ENCODE measurements at places on chromosomes 7 and 10. TPM values are rescaled to one million over a fixed set of nuclear protein-coding genes. Genes with fewer than 3 reads are reported as not detected.
A peak's percentile ranks its signal among the peaks of the same experiment; 100 is the strongest.

CPED1 gene
- total RNA-seq, result 39.2 TPM

CPA2 gene
- total RNA-seq, result not detected

TMEM196 gene
- not detected for total RNA-seq

TMEM139 gene
- total RNA-seq, result 25.1 TPM

DNA sequence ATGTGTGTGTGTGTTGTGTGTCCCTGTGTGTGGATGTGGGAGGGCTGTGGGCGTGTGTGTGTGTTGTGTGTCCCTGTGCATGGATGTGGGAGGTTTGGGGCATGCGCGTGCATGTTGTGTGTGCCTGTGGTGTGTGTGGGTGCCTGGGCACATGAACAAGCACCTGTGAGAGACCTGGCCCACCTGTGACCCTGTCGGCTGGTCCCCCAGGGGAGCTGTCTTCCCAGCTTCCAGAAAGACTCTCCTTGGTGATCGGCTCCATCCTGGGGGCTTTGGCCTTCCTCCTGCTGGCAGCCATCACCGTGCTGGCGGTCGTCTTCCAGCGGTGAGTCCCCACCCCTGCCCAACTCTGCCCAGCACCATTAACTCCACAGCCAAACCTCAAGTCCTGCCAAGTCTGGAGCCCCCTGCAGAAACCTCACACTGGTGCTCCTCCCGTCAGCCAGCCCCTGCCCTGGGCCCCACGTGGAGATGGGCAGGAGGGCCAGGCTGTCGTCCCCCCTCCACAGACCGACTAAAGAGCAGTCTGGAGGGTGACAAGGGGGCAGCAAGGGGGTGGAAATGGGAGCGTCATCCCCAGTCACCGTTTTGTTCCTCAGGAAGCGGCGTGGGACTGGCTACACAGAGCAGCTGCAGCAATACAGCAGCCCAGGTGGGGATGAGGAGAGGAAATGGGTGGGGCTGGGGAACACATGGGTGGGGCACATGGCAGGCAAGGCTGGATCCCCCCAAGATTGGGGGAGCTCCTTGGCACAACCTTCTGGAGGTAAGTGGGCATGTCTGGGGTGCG is 12.7 kb downstream of the EPHB6 start:
- no peak for DNase-seq

DNA sequence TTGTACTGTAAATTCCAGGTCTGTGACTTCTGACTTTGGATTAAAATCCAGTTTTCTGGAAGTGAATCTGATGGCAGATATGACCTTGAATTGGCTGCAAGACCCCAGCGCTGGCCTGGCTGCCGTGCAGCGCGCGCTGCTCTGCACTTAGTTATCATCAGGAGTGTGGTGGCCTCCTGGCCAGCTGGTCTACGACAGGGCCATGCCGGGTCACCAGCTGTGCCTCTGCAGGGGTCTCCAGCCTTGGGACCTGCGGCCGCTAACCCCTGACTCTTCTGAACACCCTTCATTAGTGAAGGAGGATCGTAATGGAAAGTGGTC is 190.7 kb upstream of the SH2B2 start:
- peak; percentile 33 for DNase-seq

GRCh38 chr10:5775685-5776084 is 37.5 kb downstream of the GDI2 start:
- peak; percentile 68 for DNase-seq

GRCh38 chr10:92688927-92689662 is 660 bp upstream of the HHEX start:
- DNase-seq, result no peak

DNA sequence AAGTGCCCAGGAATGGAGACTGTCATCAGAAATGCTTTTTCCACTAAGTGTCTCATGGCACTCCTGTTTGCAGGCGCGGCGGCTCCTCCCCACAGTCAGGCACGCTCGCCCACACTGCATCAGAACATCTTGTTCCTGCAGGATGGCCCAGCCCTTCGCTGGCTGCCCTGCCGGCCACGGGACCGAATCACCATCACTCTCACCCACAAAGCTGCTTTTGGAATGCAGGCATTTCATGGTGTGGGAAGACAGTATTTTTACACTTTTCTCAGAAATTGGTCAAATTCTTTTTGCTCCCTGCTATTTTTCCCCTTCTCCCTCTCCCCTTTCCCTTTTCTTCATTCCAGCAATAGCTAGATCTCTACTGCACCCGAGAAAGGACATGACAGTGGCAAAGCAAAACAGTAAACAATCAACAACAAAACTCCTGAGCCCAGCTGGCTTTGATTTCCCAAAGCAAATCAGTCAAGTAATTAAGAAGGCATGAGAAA is 176.1 kb upstream of the TNS3 start:
- peak; percentile 78 for DNase-seq

All from upper lobe of right lung (tissue), 1 donor.